HFFc6 (cell line): ENCODE measurements at places on chromosomes 5 and 9. TPM values are rescaled to one million over a fixed set of nuclear protein-coding genes. Genes with fewer than 3 reads are reported as not detected.

DNA sequence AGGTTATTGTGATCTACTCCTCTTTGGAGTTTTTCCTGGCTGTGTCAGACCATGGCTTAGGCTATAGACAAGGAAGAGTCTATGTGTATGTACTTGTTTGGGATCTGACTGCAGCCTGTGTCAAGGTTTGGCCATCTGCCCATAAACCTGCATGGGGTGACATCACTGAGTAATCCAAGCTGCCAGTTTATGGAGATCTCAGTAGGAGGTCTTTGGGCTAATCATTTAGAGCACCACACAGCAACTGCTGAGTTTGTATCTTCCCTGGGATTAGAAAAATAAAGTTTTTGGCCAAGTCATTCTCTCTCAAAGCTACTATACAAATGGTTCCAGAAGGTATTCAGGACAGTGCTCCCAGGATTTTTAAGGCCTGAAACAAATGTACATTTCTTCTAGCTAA is 65.5 kb upstream of the HSPB3 start:
- peak; percentile 60 for DNase-seq

Gene KLF4
- 1.3 to 2.3 TPM (median 2.0 TPM) in 3 replicates for total RNA-seq

GRCh38 chr5:11037080-11037479 is 276.0 kb upstream of the DAP start:
- DNase-seq = no peak

Gene RGS14
- 1.1 to 2.2 TPM (median 1.1 TPM) in 3 replicates for total RNA-seq

Gene PPIC
- total RNA-seq = 44.0 and 69.0 TPM in 2 replicates

- DNase-seq = no peak
Measured at GRCh38 chr5:127404190-127404589, 113.2 kb upstream of the PRRC1 start.

DNA sequence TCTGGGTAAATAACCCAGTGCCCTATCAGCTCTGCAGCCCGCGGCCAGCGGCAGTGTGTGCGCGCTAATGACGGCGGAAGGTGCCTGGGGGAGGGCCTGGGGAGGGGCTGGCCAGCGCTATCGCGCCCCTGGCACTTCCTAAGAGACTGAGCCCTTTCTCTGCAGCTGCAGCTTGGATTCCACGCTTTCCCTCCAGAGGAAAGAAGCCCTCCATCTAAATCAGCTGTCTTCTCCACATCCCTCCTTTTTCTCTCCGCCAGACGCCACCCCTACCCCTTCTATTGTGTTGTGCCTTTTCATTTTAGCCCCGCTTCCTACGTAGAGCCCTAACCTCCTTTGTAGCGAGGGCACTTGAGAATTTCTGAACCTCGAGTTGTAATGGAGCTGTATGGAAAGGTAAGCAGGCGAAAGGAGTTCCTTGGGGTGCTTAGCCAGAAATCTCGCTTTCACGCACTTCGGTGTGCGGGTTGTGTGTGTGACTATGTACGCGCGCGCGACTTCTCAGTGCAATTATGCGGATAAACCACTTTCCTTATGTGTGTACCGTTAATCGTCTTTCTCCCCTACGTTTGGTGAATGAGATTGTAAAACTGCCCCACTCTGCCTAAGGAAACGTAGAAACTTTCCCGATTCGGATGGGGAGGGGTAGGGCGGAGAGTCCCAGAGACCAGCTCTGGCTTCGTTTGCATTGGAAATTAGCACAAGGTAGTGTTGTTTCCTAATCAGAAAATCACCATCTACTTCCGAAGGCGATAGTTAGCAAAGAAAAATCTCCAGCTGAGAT is 664 bp upstream of the RAB3C start:
- DNase-seq = no peak

GRCh38 chr5:86118542-86118941 is 499.2 kb upstream of the COX7C start:
- DNase-seq = no peak

Gene PRR16
- 55.6 and 71.0 TPM in 2 replicates for total RNA-seq

- DNase-seq = no peak
Measured at GRCh38 chr9:81776390-81776789, 87.0 kb upstream of the TLE1 start.

Gene MYO10
- total RNA-seq = 99.1 and 129 TPM in 2 replicates

Gene LHFPL2
- 15.4 to 18.9 TPM (median 17.2 TPM) in 3 replicates for total RNA-seq

Gene PCDHGB3
- total RNA-seq = 3.9 and 4.1 TPM in 2 replicates

- no peak for DNase-seq
Measured at GRCh38 chr5:17893026-17893635, 258.9 kb downstream of the TAF11L14 start.

DNA sequence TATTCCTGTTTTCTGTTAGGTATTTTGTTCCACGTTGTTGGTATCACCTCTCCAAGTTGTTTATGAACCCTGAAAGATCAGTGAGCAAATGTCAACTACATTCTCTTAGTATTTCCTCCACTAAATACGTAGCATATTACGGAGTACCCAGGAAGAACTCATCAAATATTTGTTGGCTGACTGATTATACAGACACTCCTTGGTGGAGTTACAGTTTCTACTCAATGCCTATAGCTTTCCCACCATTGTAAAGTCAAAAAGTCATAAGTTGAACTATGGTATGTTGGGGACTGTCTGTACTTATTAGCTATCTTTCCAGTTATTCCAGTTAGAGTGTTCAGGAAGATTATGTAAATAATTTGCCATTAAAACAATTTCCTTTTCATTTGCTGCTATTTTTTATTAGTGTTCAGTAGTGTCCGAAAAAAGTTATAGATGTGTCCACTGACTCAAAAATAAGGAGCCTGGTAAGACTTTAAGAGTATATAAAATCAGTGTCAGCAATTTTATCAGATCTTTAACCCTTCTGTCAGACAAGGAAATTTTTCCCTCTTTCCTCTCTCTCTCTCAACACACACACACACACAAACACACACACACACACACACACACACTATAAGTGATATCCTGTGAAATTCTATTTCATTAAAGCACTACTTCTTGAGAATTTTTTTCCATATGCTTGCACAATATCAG is 6.8 kb upstream of the APBA1 start:
- DNase-seq = peak; percentile 30

- peak; percentile 70 for DNase-seq
Measured at GRCh38 chr5:1793966-1794900, 5.4 kb downstream of the MRPL36 start.

DNA sequence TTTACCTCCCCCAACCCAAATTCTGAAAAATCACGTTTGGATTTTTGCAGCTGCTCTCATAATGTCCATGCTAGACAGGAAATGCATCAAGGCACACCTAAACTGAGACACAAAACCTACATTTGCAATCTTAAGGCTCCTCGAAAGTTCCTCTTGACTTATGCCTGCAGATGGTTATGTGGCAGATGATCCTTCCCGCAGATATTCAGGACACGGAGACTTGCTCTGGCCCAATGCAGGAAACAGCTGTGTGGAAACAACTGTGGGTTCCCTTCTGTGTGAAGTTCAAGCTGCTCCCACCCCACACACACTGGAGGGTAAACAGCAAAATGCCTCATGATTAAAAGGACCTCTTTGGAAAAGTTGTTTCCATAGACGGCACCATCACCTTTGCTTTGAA is 253.8 kb downstream of the EBF1 start:
- no peak for DNase-seq

GRCh38 chr5:123170816-123171215 is 81.8 kb downstream of the PRDM6 start:
- DNase-seq = no peak

Gene OR1L4
- not detected in 3 replicates for total RNA-seq

Gene CCDC180
- 0.71 to 1.2 TPM (median 1.1 TPM) in 3 replicates for total RNA-seq

Gene WNT8A
- not detected in 3 replicates for total RNA-seq

DNA sequence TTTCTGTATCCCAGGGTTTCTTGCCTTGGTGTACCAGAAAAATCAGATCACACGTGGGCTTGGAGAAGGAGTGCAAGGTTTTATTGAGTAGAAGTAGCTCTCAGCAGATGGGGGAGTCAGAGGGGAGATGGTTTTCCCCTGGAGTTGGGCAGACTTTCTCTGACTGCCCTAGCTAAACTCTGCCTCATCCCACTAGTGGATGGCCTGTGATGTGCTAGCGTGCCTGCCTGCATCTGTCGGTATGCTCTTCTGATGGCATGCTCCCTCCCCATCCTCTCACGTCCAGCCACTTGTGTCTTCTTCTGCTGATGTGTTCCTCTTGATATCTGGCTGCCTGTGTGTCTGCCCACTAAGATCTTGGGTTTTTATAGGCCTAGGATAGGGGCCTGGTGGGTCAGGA is 616.1 kb upstream of the RGMB start:
- DNase-seq = no peak

Gene SLC6A19
- total RNA-seq = not detected in 3 replicates

GRCh38 chr9:122213589-122214413 is 15.0 kb downstream of the LHX6 start:
- DNase-seq = no peak

DNA sequence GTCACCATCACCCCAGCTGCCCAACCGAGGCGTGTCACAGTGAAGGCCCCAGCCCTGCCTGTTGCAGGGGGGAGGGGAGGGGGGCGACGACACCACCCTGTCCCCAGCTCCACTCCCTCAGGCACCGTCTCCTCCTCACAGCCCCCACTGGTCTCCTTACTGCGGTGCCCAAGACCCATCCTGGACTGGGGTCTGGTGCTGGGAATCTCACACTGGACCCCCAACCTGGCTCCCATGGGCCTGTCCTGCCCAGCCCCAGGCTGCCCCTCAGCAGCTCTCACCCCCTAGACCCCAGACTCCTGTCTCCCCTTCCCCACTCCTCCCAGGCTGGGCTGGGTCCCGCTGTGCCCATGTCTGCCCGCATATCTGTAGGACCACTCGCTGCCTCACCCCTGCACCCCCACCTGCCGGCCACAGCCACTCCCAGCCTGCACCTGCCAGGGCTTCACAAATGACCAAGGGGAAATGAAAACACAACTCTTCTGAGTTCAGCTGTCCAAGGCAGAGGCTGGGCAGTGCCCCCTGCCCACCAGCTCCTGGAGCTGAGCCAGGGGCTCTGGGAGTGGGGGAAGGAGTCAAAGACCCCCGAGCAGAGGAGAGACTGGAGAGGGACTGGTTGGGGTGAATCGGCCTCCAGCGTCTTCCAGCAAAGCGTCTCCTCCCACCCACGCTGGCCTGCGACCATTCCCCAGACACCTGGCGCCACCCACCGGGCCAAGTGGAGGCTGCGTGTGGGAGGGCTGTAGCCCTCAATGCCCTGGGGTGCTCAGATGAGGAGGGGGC is 32.6 kb upstream of the EGFL7 start:
- no peak for DNase-seq

DNA sequence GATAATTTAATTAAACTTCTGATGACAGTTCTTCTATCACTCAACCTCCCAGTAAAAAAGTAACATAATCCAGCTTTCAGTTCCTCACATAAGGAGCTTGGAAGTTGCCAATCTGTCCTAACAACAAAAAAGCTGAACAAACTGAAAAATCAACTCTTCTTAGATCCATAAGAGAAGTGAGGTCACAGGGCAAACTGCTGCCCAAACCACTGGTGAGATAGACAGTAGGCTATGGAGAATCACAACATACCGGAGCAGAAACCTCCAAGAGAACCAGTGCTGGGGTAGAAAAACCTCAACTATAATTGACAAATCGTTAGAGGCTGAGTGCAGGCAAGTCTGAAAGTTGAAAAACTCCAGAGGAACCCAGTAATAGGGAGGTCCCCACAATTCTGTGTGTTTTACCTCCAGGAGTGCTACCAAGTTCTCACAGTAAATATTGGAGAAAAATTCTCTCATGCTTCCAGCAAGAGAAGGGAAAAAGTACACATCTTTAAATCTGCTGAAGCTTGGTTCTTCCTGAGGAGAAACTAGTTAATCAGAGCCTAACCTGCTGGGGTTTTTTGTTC is 300.0 kb downstream of the PDE4D start:
- no peak for DNase-seq

Gene BAAT
- not detected in 3 replicates for total RNA-seq

GRCh38 chr5:21654-22233 is 70.2 kb upstream of the PLEKHG4B start:
- DNase-seq = peak; percentile 42
